ENCODE measurements at places on chromosomes 6 and 20.

DNA sequence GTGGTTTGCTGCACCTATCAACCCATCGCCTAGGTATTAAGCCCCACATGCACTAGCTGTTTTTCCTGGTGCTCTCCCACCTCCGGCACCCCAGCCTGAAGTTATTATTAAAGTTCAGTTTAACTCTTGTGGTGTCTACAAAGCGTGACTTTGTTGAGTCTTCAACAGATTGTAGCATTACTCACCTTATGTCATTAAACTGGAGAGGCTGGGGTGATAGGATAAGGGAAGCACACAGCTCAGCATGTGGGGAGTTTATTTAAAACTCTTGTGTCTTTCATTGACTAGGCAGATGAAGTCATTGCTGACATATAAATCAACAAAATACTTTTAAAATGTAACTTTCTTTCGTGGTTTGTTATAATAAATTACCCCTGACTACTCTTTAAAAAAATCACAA, 84.7 kb upstream of the GCM1 start:
- no peak for DNase-seq

DNA sequence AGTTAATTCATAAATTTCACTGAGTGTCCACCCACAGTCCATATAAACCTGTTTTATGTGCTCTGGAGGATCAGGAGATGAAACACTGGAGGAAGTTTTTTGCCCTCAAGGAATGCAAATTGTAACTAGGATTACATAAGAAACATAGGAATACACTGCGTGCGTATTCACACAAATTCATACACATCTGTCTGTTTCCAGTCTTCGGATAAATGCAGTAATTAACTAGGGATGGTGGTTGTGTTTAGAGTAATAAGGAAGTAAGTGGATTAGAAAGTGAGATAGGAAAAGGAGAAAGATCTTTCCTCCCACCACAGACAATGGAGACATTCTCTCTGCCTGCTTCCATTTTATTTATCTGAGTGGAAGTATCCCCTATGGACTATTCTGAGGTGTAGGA, 35.7 kb upstream of the POPDC3 start:
- DNase-seq, result no peak

DNA sequence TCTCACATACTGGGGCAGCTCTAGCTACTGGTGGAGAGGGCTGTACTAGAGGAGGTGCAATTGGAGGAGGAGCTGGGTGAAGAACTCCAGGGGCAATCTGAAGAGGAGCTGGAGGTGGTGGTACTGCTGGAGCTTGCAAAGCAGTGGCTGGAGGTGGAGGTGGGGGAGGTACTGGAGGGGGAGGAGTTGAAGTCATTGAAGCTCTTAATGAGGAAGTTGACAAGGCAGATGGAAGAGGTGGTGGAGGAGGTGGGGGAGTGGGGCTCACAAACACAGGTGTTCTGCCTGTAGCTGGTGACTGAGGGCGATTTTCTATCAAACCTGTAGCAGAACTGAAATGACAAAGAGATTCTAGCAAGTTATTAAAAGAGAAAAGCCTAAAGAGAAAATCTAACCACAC, 77.6 kb downstream of the WASF1 start:
- no peak for DNase-seq

DNA sequence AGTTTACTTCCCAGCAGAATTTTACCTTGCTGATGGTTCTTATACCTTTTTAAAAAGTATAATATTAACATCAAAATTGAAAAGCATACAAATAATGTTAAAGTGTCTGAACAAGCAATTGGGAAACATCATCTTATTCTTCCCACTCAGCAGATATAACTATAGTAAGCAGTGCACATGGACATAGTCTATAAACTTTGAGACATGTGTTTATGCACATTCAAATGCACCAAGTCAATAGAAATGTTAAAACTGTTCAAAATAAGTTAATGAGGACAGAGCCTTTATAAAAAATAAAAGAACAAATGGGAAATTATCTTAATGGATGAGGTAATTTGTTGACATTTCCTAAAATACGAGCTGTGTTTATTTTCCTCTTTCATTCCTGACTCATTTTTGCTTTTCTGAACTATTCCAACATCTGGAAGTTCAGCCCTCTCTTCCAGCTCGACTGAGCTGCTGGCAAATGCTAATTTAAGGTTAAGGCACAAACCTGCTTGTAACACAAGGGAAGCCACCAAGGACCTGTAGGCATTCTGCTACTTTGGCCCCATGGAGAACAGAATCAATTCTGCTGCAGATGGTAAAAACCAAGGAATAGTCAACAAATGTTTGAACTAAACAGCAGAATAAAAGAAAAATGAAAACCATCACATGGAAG, 110.3 kb upstream of the MAP3K4 start:
- DNase-seq, result no peak

DNA sequence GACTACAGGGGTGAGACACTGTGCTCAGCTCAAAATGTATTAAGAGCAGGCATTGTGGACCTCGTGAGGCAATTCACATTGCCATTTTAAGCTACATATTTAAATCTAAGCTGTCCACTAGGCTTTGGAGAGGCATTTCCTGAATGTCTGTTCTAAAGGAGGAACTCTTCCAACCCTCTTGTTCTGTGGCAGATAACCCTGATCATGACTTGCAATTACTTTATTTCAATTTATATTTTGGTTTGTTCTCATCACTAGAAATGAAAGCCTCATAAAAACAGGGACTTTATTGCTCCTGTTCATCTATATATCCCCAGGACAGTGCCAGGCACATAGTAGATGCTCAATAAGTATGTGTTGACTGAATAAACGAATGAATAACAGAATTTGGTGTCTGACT, 84.0 kb upstream of the SALL4 start:
- no peak for DNase-seq

DNA sequence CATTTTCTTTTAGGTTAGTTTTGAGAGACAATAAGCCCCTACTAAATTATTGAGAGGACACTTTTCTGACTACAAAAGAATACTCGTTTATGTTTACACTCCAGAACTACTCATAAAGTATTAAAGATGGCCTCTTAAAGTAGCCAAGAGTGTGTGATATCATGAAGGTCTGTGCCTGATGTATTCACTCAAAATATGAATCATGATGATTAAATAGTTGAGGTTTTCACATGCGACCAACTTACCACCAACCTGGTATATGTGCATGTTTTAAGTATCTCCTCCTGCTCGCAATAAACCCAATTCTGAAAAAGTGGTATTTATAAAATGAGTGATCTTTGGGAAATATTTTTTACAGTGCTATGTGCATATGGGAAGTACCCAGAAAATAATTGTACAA, 43.9 kb downstream of the IL20RA start:
- DNase-seq, result no peak

DNA sequence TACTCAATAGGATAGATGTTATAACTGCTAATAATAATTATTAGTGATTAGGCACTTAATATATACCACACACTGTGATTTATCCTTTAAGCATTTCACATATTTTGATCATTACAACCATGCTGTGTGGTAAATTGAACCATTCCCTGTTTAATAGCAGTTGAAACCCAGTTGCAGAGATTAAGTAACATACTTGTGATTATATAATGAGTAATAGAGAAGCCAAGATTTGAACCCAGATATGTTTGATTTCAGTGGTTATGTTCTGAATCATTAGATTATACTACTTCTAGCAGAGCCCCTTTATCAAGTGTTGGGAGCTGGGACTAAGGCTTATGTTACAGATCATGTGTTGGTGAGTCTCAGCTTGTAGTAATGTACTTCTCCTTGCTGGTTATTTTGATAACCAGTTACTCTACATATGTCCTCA, 44.1 kb downstream of the STK4 start:
- no peak for DNase-seq

GRCh38 chr6:164897523-164898235, 411.7 kb downstream of the C6orf118 start:
- no peak for DNase-seq

DNA sequence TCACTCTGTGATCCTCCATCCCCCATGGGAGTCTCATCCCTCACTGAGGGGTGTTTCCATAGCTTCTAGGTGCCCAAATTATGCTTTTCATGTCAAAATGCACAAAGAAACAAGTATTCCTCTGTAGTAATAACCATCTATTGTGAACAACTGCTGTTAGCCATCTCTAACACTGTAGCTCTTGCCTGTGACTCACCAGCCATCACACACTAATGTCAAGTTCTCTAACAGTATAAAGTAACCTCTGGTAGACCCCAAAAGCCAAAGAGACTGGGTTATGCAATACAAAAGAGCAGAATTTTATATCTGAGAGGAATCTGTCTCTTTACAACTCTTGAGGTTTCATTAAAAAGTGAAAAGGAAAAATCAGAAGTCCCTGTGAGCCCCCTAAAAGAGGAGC, 25.4 kb upstream of the IYD start:
- DNase-seq, result no peak

- no peak for DNase-seq
Measured at GRCh38 chr20:58054082-58054779, 174.2 kb downstream of the ANKRD60 start.

GRCh38 chr20:22305381-22305780, 279.0 kb downstream of the FOXA2 start:
- no peak for DNase-seq

GRCh38 chr6:30683183-30683979, 3.1 kb downstream of the PPP1R18 start:
- peak; percentile 26 for DNase-seq

DNA sequence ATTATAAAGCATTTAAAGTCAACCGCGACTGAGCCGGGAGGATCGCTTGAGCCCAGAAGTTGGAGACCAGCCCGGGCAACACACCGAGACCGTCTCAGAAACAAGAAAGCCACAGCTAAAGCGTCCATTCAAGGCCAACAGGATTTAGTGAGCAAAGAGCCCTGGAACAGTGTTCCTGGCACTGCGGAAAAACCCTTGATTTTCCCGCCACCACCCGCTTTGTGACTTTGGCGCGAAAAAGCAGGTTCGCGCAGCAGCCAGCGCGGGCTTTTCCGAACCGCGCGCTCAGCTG, 669 bp downstream of the PCNA start:
- DNase-seq, result no peak

DNA sequence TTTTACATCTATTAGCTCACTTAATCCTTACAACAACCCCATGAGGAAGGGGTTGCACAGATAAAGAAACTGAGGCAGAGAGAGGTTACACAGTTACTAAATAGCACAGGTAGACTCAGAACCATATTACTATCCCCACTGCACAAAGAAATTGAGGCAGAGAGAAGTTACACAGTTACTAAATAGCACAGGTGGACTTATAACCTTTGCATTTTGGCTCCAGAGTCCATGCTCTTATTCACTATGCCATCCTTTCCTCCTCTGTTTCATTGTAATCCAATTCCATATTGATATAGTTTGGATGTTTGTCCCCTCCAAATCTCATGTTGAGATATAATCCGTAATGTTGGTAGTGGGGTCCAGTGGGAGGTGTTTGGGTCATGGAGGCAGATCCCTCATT, 3.5 kb downstream of the TDP2 start:
- DNase-seq, result no peak

DNA sequence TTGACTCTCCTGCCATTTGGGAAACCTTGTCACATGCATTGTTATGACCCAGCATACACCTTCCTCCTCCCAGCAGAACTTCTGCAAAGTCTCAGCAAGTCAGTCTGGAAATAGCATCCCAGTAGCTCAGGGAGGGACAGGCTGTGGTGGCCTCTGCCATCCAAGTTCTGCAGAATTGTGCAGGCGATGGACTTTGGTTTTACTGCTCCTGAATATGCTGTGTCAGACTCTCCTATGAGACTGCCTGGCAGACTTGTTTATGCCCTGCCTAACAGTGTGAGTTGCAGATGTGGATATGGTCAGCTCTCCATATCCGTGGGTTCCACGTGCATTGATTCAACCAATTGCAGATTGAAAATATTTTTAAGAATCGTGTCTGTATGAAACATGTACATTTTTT, 52.8 kb downstream of the SNRNP48 start:
- no peak for DNase-seq

DNA sequence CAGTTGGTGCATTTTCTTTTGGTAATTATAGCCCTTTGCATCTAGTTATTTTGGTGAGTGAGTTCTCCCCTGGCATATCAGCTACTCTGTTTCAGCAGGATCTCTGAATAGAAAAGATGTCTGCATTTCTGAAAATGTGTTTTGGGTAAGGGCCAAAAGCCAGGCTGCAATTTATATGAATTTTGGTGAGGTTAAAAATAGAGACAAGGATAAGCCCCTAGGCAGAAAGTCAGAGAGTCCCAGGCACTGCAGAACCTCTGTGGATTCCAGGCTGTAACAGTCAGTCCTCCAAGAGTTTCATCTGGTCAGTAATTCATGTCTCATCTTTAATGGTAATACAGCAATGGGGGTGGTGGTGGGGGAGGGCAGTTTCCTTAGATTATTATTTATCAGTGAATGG, 53.0 kb downstream of the HDGFL1 start:
- no peak for DNase-seq

DNA sequence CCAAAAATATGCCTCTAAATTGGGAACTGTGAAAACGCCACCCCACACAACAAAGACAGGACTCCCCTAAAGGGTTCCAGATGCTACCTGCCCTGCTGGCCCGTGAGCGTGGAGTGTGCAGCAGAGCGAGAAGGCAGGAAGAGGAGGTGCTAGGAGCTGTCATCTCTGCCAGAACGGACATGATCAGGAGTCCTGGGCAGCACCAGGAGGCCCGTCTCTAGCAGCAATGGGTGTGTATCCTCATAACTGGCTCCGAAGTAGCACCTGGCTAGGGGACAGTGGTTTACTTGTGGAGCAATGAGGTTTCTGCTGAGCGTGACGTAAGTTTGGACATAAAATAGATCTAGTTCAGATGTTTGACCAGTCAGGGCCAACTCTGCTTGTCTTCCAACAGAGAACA, 226.0 kb downstream of the CDH4 start:
- DNase-seq, result no peak

- no peak for DNase-seq
Measured at GRCh38 chr6:124870611-124871459, 91.4 kb upstream of the RNF217 start.

DNA sequence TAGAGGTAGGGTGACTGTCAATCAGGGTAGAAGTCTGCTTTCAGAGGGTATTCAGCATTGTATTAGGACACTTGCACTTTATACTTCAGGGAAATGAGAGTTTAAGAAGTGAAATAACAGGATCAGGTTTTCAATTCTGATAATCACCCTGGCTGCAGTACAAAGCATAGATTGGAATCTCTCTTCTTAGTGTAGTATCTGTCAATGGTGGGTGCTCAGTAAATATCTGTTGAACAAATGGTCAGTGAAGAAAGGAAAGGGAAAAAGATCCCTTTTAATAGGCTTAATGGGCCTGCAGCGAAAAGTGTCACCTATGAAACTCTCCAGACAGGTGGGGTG, 18.7 kb downstream of the TUBB2B start:
- no peak for DNase-seq

GRCh38 chr20:16284385-16285100, 288.7 kb downstream of the KIF16B start:
- no peak for DNase-seq

DNA sequence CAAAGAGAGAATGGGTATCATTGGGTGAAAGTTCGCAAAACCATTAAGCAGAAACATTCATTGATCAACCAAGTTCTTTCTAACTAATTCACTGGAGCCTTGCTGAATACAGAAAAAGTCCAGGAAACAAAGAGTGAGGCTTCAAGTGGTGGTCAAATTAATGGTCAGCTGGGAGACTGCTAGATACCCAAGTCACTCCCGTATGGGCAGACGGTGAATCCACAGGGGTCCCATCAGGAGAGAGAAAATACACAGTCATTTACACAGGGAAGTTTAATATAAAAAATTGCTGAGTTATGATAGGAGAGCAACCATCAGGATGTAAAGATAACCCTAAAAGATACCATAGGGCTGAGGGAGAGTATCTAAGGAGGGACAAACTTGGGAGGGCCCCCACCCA, 198.7 kb upstream of the DTNBP1 start:
- no peak for DNase-seq

All from activated CD4-positive, alpha-beta memory T cell treated with anti-CD3 and anti-CD28 coated beads, Interleukin-2, amount 10 ng/mL, durations not matched to agents 7 days and 5 days (primary cell).